ENCODE measurements at places on chromosomes 2 and 18.

DNA sequence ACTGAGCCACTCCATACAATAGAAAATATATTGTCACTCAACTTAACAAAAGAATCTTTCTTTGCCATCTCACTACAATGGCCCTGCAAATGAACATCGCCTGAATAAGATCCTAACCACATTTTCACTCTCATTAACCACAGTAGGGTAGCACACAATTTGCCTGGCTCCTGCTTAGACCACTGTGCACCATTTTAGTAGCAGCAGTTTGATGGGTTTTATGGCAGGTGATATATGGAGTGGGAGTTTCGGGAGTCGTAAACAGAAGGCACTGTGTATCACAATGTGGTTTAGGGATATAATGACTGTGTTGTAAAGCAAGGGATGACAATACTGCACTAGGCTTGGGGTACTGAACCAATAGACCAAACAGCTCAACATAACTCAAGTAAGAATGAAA, 617.4 kb downstream of the BCL11A start:
- no peak for DNase-seq

DNA sequence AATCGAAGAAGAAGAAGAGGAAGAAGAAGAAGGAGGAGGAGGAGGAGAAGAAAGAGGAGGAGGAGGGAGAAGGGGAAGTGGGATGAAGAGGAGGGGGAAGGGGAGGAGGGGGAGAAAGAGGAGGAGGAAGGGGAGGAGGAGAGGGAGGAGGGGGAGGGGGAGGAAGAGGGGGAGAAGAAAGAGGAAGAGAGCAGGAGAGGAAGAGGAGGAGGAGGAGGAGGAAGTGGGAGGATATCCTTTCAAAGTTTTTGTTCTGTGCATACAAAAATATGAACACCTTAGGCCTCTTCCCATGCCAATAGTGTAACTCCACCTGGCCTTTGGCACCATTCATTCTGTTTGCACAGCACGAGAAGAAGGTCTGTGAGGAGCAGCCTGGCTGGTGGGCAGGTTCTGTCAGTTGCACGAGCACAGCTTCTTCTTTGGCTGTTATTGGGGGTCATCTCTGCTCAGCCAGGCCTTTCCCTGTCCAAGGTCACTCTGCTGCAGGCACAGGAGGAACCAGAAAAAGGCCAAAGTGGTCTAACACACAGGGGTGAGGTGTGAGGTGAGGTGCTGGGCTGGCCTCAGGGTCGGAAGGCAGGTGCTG, 25.8 kb upstream of the PLB1 start:
- no peak for DNase-seq

DNA sequence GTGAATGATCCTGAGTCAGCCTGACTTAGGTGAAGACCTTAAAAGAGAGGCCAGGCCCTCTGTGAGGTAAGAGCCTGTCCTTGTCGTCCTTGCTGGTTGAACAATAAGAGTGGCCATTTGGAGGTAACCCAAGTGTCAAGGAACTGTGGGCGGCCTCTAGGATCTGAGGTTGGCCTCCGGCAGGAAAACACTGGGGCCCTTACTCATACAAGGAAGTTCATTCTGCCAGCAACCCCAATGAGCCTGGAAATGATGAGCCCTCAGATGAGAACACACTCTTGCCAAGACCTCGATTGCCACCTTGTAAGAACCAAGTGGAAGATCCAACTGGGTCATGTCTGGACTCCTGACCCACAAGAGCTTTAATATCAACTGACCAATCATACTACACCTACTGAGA, 95.5 kb upstream of the LRATD1 start:
- DNase-seq: no peak

GRCh38 chr2:145350011-145350410, 830.1 kb upstream of the ZEB2 start:
- no peak for DNase-seq

- no peak for DNase-seq
Measured at GRCh38 chr2:83172841-83173240, 1286.2 kb downstream of the SUCLG1 start.

DNA sequence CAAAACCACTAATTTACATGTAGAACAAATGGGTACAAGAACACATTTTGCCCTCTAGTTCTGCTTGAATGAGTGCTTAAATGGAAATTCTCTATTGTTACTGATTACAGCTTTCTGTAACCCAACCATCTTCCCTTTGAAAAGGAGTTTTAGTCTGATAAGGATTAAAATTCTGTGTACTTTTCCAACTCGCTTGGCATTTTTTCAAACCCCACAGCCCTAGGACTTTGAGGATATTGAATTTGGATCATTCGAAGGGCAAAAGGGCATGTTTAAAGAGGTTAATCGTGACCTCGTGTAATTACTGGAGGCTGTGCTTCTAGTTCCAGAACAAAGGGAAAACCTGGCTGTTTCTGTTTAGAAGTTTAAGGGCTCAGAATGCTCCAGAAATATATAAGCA, 432.3 kb downstream of the PID1 start:
- no peak for DNase-seq

DNA sequence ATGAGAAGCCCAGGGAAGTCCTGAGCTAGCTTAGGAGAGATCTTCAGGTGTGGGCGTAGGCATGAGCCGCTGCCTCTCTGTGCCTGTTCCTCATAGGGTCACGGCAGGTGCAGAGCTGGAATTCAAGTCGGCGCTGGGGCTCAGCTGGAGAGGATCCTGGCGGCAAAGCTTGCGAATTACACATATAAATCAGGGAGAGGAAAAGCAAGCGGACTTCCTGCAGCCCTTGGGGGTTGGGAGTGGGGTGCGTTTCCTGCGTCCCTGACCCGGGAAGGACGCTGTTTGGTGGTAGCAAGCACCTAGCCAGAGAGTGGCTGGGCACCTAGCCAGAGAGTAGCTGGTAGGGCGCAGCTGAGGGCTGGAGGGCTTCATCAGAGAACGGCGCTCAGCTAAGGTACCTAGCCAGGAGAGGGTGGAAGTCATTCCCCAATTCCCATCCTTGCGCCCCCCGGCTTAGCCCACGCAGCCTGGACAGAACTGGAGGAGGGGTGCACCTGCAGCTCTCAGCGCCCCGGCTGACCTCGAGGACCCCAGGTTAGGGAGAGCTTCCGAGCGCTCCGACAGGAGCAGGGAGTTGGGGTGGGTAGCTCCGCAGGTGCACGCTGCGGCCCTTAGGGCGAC, 459 bp upstream of the EFR3B start:
- DNase-seq: peak; percentile 70

DNA sequence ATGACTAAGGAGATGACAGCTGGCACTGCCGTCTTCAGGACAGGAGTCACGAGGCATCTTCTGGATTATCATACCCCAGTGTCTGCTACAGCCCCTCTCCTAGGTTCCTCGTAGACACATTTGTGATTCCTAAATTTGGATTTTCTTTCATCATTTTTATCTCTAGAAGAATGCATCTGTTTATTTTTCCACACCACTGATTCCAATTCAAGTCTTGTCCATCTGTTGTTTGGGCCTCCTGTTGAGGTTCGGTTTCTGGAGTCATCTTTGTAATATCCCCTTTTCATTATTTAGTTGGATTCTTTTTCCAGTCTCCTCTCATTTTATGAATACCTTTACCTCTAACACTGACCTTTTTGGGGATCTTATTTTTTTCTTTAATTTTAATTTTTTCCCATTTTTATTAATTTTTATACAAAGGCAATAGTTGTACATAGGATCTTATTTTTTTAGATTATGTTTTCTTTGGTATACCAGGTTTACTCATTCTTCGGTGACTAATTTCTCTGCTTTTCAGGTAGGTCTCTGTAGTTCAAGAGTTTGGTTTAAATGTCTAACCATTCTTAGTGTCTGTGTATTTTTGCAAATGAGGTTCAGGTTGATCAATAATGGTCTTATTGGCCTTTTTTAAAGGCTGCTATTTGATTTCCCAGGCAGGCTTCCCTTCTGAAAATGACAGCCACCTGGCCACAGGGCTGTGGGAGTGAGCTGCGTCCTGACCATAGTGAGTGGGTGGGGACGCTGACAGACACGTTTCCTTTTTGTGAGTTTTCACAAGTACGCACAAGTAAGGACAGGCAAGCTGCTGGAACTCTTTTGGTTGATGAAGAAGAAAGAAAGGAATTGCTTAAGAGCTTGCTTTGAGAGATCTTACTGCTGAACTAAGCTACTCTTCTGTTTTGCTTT, 34.5 kb downstream of the FARP2 start:
- no peak for DNase-seq

DNA sequence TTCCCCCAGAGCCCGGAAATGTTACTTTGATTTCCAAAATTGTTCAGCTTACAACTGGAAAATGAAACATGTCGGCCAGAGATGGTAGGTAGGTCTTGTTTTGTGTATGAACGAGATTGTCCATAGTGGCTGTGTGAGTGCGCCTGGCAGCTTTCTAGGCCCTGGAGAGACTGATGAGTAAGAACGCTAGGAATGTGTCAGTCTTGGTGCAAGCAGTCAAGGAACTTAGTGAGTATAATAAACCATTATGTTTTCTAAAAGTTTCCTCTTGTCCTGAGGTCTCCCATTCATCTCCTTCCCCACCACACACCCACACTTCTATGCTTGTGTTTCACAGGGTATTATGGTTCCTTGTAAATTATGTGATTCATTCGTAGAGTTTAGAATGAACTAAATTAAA, 234.2 kb downstream of the CDH2 start:
- no peak for DNase-seq

DNA sequence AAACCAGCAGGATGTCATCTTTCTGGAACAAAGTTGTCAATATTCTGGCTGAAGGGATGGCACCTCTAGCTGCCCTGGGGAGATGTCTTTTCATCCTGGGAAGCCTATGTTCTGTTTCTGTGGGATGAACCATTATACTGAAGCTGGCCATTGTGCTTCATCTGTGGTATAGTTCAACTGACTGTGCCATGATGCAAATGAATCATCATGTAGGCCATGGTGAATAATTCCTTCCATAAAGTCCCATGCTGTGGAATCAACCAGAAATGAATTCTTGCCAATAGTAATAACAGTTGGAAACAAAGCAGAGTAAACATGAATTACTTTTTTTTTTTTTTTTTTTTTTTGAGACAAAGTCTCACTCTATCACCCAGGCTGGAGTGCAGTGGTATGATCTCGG, 64.1 kb upstream of the CNGA3 start:
- DNase-seq: no peak

DNA sequence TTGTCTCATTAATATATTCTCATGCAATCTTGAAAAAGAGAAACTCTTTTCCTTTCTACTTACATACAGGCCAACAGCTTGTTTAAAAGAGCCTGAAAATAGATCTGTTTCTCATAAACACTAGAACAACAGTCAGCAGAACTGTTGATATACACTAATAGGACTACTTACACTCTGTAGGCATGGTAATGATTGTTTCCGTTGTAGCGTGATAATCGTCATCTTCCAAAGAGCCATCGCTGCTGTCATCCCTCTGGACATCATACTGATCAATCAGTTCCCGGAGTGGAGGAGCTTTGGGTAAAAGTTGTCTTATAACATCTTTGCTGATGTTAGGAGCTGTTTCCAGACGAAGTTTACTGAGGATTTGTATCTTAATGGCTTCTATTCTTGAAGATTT, 476 bp downstream of the MSTN start:
- DNase-seq: no peak

DNA sequence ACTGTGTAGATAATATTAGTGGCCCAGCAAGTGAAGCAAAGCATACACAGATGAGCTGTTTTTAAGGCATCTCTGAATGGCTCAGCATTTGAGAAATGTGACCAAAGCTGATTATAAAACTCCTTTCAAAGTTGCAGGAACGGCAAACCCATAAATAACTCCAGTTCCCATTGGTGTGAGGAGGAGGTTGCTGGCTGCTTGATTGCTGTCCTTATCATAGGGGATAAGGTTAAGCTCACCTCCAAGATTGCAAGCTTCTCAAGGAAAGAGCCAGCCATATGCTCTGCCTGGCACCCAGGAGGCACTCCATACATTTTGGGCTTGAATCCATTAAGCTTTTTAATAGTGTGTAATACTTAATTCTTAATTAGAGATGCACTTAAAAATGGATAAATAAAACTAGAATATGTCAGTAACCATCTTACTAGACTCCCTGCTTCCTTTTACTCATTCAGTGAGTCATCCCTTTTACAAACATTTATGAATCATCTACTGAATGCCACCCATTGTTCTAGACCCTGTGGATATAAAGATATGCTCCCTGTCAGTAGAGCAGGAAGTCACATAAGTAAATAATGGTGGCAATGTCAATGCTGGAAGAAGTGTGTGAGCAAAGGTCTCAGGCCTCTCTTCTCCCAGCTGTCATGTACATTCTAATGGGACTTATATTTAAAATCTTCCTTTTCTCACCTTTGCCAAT, 99.3 kb downstream of the SPATS2L start:
- no peak for DNase-seq

DNA sequence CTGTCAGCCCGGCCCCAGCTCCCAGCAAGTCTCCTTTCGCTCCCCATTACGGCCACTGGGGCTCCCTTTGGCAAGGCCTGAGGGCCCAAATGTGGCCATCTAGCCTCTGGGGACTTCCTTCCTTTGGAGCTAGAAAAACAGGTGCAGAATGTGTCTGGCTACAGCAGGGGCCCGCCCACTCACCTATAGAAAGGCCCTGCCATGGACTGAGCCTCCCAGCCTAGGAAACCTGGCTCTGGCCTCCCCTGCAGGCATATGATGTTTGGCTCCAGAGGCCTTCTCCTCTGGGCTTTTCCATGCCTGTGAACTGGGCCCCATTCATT, 55.3 kb upstream of the ALPP start:
- DNase-seq: no peak

GRCh38 chr18:38752430-38752829, 1186.8 kb upstream of the CELF4 start:
- DNase-seq: no peak

DNA sequence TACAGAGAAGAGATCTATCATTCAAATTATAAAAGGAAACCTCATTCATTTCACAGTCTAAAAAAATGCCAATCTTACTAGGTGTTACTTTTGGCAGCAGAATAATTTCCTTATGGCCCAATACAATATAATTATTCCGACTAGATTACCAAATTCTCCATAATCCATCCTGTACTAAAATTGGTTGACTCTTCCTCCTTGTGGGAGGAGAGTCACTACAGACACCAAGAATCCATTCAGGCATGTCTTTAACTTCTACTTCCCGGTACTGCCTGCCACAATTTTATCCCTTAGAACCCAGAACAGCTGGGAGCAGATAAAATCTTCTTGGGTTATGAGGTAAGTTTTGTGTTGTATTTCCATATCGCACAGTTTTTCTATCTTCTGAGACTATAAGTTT, 9.9 kb downstream of the FARSB start:
- DNase-seq: no peak

DNA sequence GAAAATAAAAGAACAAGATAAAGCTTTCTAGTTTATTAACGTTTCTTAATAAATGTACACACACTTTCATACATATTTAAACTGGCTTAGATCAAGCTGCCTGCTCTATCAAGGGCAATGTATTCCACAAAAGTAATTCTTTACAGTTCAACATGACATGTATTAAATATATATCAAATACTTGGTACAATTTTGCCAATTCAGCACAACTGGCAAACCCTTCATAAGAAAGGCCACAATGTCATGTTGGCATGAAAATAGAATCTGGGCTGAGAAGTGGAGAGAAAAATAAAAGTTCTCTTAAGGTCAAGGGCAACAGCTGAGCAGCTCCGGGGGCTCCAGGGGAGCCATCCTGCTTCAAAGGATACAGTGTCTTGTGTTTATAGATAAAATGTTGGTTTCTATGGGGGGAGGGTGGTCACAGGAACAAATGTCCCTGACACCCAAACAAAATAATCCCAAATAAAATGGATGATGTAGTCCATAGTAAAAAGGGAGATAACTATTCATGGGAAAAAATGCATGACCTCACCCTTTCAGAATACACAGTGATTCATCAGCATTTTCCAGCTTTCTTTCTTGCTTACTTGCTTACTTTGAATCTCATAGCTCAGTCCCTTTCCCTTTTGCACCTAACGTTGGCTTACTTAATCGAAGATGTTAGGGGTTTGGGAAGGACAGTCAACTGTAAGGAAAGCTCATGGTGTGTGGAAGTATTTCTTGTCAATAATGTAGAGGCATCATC, 494.9 kb downstream of the NYAP2 start:
- DNase-seq: no peak

GRCh38 chr2:228224410-228224809, 42.9 kb upstream of the SPHKAP start:
- no peak for DNase-seq
